ENCODE measurements at places on chromosomes 1 and 21. TPM values are rescaled to one million over a fixed set of nuclear protein-coding genes. Genes with fewer than 3 reads are reported as not detected.

GRCh38 chr1:59514061-59514909 lies 217.4 kb downstream of the FGGY start:
- no peak overlapping the region for H3K27ac ChIP-seq
- no peaks in the 10 kb centered on the region for H3K4me1 ChIP-seq
- H3K4me3 ChIP-seq: no peak overlapping the region
- DNase-seq: no peak
- H3K27me3 ChIP-seq: no peaks in the 10 kb centered on the region
- H3K36me3 ChIP-seq: no peaks in the 10 kb centered on the region

DNA sequence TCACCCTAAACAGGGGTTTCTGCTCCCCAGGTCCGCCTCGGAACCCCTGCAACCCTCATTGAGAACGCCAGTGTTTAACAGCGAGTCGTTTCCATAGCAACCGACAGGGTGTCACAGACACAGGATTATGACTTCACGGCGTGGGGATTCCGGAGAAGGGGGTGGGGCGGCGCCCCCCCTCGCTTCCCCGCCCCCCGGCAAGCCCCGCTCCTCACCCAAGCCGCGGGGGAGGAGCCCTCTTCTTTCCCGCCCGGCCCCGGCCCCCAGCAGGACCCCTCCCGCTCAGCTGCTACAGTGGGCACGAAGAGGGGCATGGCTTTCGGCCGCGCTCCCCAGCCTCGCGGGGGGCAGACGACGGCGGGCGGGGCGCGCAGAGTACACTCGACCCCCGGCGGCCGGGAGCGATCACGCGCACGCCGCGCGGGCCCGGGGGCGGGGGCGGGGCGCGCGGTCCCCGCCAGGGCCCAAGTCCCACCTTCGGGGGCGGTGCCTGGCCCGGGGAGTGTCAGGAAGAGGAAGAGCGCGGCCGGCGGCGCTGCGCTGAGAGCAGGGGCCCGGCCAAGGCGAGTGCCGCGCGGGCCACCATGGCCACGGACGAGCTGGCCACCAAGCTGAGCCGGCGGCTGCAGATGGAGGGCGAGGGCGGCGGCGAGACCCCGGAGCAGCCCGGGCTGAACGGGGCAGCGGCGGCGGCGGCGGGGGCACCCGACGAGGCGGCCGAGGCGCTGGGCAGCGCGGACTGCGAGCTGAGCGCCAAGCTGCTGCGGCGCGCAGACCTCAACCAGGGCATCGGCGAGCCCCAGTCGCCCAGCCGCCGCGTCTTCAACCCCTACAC lies at the start of gene EFHD2:
Gene EFHD2, plus strand, starts transcription at position 501 of the 835 bp plus-strand sequence. Its CDS starts 84 bp downstream, at position 585.
- H3K36me3 ChIP-seq: peaks cover 17% of the 10 kb centered on the region
- H3K27ac ChIP-seq: peak within 1 kb of the TSS; percentile 90
- peak within 1 kb of the TSS; percentile 90 for H3K4me3 ChIP-seq
- H3K4me1 ChIP-seq: peaks cover 38% of the 10 kb centered on the region

DNA sequence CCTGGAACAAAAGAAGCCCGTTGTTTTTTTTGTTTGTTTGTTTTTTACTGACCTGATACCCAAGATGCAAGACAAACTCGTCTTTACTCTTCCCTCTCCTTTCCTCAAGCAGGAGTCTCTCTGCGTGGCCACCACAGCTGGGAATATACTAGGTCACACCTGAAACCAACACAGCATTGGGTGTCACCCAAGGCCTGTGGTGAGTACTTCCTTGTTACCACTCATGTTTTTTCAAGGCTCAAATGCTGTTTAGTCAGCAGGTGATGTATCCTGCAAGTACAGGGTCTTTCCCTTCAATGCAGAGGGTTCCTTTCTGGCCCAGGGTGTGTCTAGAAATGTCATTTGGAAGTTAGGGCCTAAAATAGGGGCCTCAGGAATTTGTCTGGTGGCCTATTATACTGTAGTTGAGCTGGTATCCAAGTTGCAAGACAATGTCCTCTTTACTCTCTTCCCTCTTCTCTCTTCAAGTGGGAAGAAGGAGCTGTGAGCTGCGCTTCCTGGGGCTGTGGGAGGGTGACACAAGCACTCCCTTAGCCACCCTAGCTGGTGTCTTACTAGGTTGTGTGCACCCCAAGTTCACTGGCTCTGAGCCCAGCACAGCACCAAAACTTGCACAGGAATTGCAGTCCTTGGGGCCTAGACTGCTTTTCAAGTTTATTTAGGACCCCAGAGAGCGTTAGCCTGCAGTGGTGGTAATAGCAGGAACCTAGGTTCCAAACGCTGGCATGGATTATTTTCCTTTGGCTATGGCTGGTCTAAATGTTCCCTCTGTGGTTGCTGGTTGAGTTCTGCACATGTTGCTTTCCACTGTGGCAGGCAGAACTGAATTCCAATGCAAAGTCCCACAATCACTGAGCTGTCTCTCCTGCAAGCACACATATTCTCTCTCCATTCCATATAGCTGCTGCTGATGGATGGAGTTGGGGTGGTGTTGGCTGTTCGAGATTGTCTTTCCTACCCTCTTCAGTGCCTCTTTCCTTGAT lies 91.4 kb upstream of the LYPLAL1 start:
- no peaks in the 10 kb centered on the region for H3K36me3 ChIP-seq
- no peak for DNase-seq
- no peak overlapping the region for H3K27ac ChIP-seq
- no peak overlapping the region for H3K4me3 ChIP-seq
- H3K27me3 ChIP-seq: no peaks in the 10 kb centered on the region

DNA sequence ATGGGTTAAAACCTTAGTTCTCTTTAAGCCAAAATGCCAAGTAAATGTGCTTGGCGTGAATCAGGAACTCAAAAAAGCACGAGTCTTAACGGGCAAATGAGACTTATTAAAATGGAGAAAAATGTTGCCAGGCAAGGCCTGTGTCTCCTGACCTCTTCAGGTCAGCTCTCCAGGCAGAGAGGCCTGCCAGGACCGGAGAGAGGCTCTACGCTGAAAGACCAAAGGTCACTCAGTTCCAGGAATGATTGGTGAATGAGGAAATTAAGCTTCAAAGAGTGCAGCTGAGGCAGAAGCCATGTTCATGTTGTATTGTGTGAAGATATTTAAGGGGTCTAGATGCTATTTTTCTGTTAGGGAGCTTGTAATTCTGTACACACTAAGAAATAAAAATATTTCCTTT lies 66.6 kb downstream of the SPAG17 start:
- no peak overlapping the region for H3K27ac ChIP-seq
- DNase-seq: no peak
- no peaks in the 10 kb centered on the region for H3K4me1 ChIP-seq
- H3K4me3 ChIP-seq: no peak overlapping the region
- H3K36me3 ChIP-seq: no peaks in the 10 kb centered on the region

GRCh38 chr1:30867537-30867936 lies 41.0 kb downstream of the SDC3 start:
- peaks cover 5% of the 10 kb centered on the region for H3K4me1 ChIP-seq
- H3K36me3 ChIP-seq: no peaks in the 10 kb centered on the region
- no peak overlapping the region for H3K4me3 ChIP-seq
- H3K27ac ChIP-seq: no peak overlapping the region
- no peak for DNase-seq

DNA sequence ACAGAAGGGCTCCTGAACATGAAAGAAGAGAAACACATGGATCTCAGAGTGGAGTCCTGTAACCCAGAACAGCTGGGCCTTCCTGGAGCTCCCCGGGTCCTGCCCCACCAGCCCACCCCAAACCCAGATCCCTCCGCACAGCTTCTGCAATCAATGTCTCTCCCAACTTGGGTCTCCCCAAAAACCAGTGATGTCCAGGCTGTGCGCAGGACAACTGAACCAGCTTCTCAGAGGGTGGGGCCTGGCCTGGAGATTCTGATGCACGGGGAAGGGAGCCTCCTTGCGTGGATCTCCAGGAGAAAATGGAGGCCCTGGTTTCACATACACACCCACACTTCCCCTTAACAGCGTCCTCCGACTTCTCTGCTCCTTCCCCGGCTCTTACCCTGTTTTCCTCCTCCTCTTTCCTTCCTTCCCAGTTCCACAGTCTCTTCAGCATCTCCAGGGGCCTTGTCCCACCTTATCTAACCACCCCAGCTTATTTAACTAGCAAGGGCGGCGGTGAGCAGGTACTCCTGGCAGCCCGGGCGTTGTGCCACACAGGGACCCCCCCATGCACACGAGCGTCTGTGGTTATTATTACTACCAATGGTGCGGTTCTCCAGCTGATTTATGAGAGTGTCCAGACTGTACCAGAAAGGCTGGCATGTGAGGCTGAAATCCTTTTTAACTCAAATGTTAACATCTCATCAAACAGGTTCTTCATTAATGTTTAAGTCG lies 11.2 kb upstream of the MX2 start:
- H3K4me1 ChIP-seq: peaks cover 15% of the 10 kb centered on the region
- H3K27ac ChIP-seq: no peak overlapping the region
- H3K36me3 ChIP-seq: no peaks in the 10 kb centered on the region
- H3K4me3 ChIP-seq: no peak overlapping the region

- H3K4me1 ChIP-seq: peaks cover 59% of the 10 kb centered on the region
- no peak for DNase-seq
- peaks cover 29% of the 10 kb centered on the region for H3K27me3 ChIP-seq
- no peak overlapping the region for H3K27ac ChIP-seq
- no peak overlapping the region for H3K4me3 ChIP-seq
Observed at GRCh38 chr1:166972826-166973225, 2.5 kb downstream of the ILDR2 start.

GRCh38 chr1:167551362-167551761 lies 2.2 kb downstream of the CREG1 start:
- no peak overlapping the region for H3K4me3 ChIP-seq
- H3K4me1 ChIP-seq: peaks cover 29% of the 10 kb centered on the region
- no peak overlapping the region for H3K27ac ChIP-seq
- no peak for DNase-seq
- peaks cover 7% of the 10 kb centered on the region for H3K36me3 ChIP-seq

- DNase-seq: peak; percentile 76
- peaks cover 3% of the 10 kb centered on the region for H3K36me3 ChIP-seq
- H3K27ac ChIP-seq: peak within 1 kb of the TSS; percentile 99
- peaks cover 38% of the 10 kb centered on the region for H3K4me1 ChIP-seq
- H3K27me3 ChIP-seq: peaks cover 3% of the 10 kb centered on the region
- peak within 1 kb of the TSS; percentile 90 for H3K4me3 ChIP-seq
Observed at GRCh38 chr1:9234223-9235095, at the start of gene H6PD. H6PD (plus strand) TSS chr1:9234774; CDS start chr1:9244935, 10,161 bp downstream.

GRCh38 chr1:8184301-8184700 lies 133.6 kb upstream of the SLC45A1 start:
- peaks cover 2% of the 10 kb centered on the region for H3K27me3 ChIP-seq
- no peak for DNase-seq
- no peak overlapping the region for H3K4me3 ChIP-seq
- peaks cover 24% of the 10 kb centered on the region for H3K4me1 ChIP-seq

- no peaks in the 10 kb centered on the region for H3K36me3 ChIP-seq
- H3K4me1 ChIP-seq: no peaks in the 10 kb centered on the region
- H3K4me3 ChIP-seq: no peak overlapping the region
Observed at GRCh38 chr1:224554056-224554455, 62.1 kb upstream of the CNIH3 start.

GRCh38 chr1:145804235-145805045 lies 19.5 kb downstream of the RNF115 start:
- no peak for DNase-seq
- peaks cover 5% of the 10 kb centered on the region for H3K4me1 ChIP-seq
- H3K27me3 ChIP-seq: no peaks in the 10 kb centered on the region
- peaks cover 12% of the 10 kb centered on the region for H3K36me3 ChIP-seq
- no peak overlapping the region for H3K27ac ChIP-seq
- H3K4me3 ChIP-seq: no peak overlapping the region

DNA sequence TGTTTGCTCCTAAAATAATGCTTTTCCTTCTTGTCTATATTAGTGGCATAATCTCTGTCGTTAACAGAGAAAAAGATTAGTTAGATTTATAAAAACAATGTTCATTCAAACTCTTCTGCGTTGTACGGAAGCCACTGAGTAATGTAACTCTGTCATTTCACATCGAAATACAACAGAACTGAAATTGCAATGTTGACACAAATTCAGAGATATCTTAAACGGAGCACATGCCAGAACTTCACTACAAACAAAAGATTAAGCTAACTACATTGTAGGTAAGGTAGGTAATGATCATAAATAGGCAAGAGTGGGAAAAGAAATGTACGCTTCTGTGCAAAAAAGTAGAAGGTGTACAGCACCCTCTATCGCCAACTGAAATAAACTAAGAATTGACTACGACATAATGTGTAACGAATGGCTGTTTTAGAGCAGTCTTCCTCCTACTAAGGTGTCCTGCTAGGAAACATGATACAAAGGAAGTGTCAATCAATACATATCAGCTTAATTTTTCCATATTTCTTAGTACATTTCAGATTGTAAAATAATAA lies 56.6 kb downstream of the PCNX2 start:
- no peaks in the 10 kb centered on the region for H3K27me3 ChIP-seq
- no peaks in the 10 kb centered on the region for H3K4me1 ChIP-seq
- no peak overlapping the region for H3K27ac ChIP-seq
- H3K36me3 ChIP-seq: peaks cover 10% of the 10 kb centered on the region
- H3K4me3 ChIP-seq: no peak overlapping the region

DNA sequence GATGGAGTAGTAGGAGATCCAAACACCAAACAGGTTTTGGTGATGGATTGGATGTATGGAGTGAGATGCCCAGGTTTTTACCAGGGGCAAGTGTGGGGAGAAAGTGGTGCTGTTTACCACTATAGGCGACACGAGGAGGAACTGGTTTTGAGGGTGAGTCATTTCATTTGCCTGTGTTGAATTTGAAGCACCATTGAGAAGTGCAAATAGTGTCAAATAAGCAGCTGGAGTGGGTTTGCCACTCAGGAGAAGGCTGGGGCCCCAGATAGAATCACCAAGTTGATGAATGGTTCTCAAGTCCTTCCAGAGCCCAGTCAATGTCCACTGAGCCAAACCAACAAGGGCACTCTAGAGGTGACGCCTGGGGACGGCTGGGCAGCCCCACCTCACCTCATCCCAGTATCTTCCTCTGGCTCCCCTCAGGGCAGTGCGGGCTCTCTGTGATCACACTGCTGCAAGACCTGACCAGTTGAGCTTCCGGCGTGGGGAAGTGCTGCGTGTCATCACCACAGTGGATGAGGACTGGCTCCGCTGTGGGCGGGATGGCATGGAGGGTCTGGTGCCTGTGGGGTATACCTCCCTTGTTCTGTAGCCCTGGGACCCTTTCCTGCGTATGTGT lies 9.4 kb downstream of the RUSC1 start:
- DNase-seq: no peak
- no peaks in the 10 kb centered on the region for H3K27me3 ChIP-seq
- no peak overlapping the region for H3K27ac ChIP-seq
- peaks cover 24% of the 10 kb centered on the region for H3K36me3 ChIP-seq

GRCh38 chr1:1535201-1536018 lies 5.0 kb downstream of the TMEM240 start:
- H3K27ac ChIP-seq: no peak overlapping the region
- DNase-seq: no peak
- no peak overlapping the region for H3K4me3 ChIP-seq
- H3K36me3 ChIP-seq: peaks cover 10% of the 10 kb centered on the region
- no peaks in the 10 kb centered on the region for H3K27me3 ChIP-seq
- peaks cover 1% of the 10 kb centered on the region for H3K4me1 ChIP-seq

The KRTAP22-2 gene
- not detected for total RNA-seq

The CXADR gene
- total RNA-seq: 0.32 TPM

The FCRL2 gene
- not detected for total RNA-seq

The DISC1 gene
- 13.3 TPM for total RNA-seq

The PTGS2 gene
- not detected for total RNA-seq

The SH3BGR gene
- 1.6 TPM for total RNA-seq

The HNRNPCL1 gene
- total RNA-seq: not detected

The GRIK1 gene
- total RNA-seq: not detected

The ATP1A4 gene
- total RNA-seq: not detected

The FCRL1 gene
- total RNA-seq: not detected

All from activated CD4-positive, alpha-beta T cell treated with anti-CD3 and anti-CD28 coated beads, Interleukin-2, amount 10 ng/mL, durations not matched to agents 7 days and 5 days (primary cell).